ENCODE measurements at places on chromosomes 16 and 17.

DNA sequence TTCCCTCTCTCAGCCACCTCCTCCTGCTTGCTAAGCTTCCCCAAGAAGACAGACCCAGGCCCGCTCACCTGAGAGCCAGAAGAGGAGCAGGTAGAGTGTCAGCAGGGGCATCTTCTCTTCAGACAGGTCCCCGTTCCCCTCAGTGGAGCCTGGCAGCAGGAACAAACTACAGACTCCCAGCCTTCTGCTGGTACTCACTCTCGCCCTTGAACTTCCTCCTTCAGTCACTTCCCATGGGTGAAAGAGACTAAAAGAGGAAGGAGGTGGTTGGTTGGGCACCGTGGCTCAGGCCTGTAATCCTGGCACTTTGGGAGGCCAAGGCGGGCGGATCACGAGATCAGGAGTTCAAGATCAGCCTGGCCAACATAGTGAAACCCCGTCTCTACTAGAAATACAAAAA is at the start of gene CD300LF:
CD300LF (minus strand) TSS at position 168 of the 400 bp plus-strand sequence; CDS start at position 111, 57 bp downstream.
- DNase-seq: no peak

GRCh38 chr16:67528870-67529581 is 397 bp downstream of the RIPOR1 start:
- DNase-seq: no peak

- DNase-seq: no peak
These were observed 32.7 kb downstream of the ITGB3 start for GRCh38 chr17:47286198-47286914.

DNA sequence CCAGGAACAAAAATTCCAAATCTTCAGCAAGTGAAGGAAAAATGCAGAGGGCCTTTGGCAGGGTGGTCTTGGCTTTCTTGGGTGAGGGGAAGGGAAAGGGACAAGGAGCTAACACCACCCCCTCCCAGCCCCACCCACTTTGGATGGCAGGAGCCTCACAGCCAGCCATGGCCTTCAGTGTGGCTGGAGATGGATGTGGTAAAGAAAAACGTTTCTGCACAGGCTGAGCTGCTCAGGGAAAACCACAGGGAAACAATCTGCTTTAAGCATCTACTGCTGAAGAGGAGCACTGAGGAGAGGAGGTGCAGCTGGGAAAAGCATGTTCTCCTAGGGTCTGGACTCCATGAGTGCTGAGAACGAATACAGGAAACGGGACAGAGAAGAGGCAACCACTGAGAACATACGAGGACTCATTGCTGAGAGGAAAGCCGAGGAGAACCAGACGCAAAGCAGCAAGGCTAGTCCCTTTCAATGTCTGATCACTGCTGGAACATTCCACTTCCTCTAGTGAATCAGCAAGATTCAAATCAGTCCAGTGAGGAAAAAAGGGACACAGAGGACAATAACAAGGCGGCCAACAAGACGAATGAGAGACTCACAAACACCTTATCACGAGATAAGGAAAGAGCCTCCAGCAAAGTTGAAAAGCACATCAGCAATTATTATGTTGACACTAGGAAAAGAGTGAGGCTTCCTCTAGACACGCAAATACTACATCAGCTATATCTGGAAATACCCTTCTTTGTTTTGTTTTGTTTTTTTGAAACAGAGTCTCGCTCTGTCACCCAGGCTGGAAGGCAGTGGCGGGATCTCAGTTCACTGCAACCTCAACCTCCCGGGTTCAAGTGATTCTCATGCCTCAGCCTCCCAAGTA is 41.7 kb downstream of the ZZEF1 start:
- no peak for DNase-seq

- DNase-seq: peak; percentile 30
These were observed 14.5 kb upstream of the KRTAP9-2 start for GRCh38 chr17:41211845-41212466.

GRCh38 chr17:31488264-31488981 is 96.9 kb downstream of the RAB11FIP4 start:
- DNase-seq: no peak

DNA sequence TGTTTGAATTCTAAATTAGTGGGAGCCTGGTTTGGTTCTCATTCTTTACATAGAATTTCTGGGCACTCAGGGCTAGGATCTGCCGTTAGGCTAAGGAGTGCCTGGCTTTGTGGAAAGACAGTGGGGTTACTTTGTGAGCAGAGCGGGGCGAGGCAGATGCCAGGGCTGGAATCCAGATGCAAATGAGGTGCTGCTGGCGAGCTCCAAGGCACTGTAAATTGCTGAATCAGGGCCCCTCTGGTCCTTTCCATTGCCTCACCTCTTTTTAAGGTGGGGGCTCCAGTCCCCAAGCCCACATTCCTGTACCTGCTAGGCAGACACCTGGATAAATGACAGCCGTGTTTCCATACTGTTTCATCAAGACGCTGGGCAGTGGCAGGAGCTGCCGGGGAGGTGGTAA is 33.8 kb downstream of the PIPOX start:
- DNase-seq: no peak

- DNase-seq: peak; percentile 50
These were observed 58.3 kb downstream of the WIPI1 start for GRCh38 chr17:68398691-68399637.

DNA sequence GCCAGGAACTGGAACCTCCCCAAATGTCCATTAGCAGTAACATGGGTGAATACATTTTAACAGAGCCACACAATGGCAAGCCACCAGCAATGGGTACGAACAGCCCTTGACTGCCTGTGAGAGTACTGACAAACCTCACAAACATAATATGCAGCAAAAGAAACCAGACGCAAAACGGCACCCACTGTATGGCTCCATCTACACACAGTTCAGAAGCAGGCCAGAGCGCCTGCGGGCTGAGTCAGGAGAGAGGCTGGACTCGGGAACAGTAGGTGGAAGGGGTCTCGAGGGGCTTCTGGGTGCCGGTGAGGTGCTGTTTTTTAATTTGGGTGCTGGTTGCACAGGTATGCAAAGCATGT is 77.4 kb upstream of the TOB1 start:
- DNase-seq: no peak

DNA sequence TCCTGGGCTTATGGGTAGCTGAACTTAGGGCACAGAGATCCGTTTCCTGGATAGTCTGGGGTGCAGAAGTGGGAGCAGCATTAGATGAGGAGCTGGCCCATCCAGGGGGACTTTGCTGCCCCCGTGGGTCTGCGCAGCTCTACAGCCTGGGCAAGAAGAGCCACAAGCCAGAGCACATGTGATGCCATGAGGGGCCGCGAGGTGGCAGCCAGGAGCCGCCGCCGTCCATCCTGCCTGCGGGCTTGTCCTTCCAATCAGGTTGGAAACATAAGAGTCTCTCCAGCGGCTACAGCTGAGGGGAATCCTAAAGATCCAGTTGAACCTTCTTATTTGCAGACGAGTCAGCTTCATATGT is 21.9 kb downstream of the C1QTNF1 start:
- no peak for DNase-seq

DNA sequence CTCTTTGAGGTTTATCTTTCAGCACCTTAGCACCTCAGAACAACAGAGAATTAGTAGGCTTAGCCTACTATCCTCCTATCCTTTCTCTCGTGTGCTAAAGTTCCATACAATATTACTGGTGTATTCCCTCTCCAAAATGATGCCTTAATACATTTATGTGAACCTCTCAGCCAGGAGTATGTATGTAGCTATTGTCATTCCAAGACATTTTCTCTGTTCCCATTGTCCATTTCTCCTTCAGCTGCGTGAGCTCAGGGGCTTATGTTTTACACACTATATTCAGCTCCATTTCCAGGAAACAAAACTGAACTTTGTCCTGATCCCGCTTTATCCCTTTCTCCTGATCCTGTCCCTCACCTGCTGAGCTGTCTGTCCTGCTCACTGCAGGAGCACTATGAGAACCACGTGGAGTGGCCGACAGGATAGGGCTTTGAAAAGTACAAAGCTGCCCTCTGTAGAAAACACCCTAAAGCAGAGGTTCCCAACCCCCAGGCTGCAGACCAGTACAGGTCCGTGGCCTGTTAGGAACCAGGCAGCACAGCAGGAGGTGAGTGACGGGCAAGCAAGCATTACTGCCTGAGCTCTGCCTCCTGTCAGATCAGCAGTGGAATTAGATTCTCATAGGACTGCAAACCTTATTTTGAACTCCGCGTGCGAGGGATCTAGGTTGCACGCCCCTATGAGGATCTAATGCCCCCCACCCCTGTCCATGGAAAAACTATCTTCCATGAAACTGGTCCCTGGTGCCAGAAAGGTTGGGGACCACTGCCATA is 55.7 kb downstream of the CENPV start:
- no peak for DNase-seq

DNA sequence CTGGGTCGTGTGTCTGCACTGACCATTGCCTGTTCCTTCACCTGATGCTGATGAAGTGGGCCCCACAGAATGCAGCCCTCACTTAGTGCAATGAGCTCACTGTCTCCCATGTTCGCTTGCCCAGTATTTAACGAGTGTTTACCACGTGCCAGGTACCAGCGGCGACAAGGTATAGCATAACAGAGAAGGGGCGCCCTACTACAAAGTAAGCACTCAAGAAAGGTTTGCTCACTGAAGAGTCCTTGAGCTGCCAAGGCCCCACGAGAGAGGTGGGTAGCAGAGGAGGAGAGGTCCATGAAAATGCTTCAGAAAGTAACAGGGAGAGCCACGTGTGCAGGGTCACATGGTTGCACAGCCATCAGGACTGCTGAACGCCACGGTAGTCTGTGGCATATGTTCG is 230.0 kb downstream of the NTN1 start:
- DNase-seq: no peak
